ENCODE measurements at places on chromosomes 11 and 22. TPM values are rescaled to one million over a fixed set of nuclear protein-coding genes. Genes with fewer than 3 reads are reported as not detected.
A peak's percentile ranks its signal among the peaks of the same experiment; 100 is the strongest.

DNA sequence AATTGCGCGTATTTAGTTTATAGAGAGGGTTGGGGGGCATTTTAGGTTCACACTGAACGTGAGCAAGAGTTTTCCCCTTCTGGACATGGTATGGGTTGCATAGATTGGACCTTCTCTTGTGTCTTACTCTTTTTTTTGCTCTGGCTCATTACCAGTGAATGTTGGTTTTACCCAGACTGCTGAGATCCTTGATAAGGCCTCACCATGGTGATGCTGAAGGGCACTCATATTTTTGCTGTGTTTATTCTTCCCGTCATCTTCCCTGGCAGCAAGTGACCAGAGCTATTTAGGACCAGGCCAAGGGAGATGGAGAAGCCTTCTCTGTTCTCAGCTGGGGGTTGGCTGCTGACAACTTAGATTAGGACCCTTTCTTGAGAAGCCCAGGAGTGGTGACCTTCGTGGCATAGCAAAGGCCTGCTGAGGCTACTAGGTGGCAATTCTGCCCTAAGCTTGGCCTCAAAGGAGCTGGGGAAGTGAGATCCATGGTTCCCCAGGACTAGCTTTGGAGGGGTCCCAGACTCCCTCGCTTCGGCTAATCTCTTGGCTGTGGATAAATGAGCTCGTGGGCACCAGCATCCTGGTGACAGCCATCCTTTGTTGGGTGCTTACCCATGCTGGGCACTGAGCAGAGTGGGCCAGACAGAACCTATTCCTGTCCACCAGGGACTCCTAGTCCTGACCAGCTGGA is 47.3 kb downstream of the GRIK4 start:
- DNase-seq: no peak

GRCh38 chr22:36510384-36510783 is 3.5 kb upstream of the FOXRED2 start:
- DNase-seq: peak; percentile 6

DNA sequence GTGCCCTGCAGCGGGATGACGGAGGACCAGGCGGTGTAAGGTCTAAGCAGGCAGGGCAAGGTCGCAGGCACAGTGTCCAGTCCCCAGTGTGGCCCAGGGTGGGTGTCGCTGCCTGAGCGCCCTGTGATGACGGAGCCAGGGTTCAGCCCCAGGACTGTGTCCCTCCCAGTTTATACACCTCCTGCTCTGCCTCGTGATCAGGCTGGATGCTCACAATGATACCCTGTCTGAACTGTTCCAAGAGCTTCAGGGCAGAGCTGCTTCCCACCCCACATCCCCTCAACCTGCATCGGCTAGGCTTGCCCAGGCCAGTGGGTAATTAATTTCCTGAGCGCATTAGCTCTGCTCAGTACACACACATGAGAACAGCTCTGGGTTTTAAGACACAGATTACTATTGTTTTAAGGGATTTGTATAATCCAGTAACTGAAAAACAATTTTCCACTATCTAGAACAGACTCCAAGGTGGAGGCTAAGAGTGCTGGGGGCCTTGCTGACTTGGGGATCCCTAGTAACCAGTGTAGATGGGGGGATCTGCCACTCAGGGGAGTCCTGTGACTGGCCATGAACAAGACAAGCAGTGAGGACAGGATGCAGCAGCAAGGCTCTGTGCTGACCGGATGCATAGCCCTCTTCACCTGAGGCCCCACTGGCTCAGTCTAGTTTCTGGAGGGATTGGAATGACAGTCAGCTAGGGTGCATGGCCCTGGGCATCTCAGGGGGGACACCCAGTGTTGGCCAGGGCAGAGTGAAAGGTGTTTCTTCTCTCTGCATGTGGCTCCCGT is 34.1 kb downstream of the GNAZ start:
- DNase-seq: no peak

Gene TREH
- total RNA-seq: not detected

- DNase-seq: no peak
These were observed 26.2 kb downstream of the TSPAN32 start for GRCh38 chr11:2328021-2328420.

- DNase-seq: no peak
These were observed 248.0 kb downstream of the CASP12 start for GRCh38 chr11:104650234-104650633.

Gene EHF
- total RNA-seq: not detected

DNA sequence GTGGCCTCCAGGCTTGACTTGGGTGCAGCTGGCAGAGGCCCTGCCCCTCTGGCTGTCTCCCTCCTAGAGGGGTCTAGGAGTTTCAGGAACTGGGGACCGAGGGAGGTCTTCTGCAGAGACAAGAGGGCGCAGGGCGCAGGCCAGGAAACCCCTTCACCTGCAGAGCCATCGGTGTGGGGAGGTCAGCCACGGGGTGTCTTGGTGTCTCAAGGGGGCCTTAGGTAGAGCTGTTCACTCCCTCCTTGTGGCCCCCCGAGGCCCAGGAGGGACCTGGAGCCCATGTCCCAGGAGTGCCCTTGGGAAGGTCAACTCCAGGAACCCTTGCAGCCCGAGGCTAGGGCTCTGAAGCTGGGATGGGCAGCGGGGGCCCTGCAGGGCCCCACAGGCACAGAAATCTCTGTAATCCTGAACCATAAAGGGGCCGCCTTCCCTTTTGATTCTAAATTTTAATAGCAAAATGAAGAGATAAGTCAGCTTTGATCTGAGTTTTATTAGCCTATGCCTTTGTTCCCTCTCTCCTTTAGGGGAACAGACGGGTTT is 31.4 kb upstream of the TH start:
- DNase-seq: no peak
